Spleen (tissue), 13 donors: ENCODE measurements at places on chromosomes 16 and 17.

DNA sequence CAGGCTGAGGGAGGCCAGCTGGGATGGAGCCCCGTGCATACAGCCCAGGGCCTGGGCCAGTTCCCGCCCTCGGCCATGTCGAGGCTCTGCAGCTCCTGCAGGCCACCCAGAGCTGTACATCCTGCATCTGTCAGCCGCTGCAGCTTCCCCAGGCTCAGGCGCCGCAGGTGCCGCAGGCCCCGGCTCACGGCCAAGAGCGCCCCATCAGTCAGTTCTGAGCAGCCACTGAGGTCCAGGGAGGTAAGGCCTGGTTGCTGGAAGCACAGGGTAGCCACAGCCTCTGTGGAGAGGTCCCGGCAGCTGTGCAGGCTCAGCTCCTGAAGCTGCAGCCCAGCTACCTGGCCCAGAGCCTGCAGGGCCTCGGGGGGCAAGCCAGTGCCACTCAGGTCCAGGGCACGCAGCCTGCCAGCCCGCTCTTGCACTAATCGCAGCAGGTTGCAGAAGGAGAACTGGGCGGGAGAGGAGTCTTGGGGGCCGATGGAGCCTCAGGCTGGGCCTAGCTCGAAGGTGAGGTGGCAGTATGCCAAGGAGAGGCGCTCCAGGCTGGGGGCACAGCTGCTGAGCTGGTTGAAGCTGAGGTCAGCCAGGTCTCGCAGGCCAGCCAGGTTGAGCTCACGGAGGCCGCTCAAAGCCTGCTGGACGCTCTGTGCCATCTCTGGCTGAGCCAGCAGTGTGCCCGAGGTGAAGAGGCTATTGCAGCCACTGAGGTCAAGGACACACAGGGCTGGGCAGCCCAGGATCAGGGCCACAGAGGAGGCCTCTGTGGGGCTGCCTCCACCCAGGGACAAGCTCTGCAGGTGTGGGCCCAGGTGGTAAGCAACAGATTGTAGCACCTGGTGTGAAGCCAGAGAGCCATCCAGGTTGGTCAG is 11.4 kb downstream of the ELMO3 start:
- DNase-seq, result no peak

DNA sequence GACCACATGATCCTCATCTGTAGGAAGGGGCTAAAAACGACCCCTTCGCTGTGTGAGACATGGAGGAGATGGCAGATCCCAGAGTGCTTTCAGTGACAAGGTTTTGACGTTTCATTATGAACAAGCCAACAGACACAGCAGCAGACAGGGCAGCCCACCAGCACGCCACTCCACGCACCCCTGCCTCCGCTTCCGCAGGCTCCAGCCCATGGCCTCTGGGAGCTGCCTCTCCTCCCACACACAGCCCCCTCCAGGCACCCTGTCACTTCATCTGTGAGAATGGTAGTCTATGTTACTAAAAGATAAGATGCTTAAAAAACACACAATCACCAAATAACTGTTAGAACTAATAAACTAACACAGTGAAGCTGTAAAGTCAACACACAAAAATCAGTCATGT is 12.3 kb upstream of the ADCY7 start:
- peak; percentile 56 for DNase-seq

- DNase-seq, result no peak
Measured at GRCh38 chr16:8096211-8096610, 494.1 kb downstream of the TMEM114 start.

GRCh38 chr17:8160741-8161221 is 2.0 kb downstream of the VAMP2 start:
- DNase-seq, result no peak

GRCh38 chr17:30717291-30718098 is 107.0 kb downstream of the CRLF3 start:
- peak; percentile 40 for DNase-seq

GRCh38 chr16:933581-933980 is 37.2 kb downstream of the LMF1 start:
- DNase-seq, result no peak

DNA sequence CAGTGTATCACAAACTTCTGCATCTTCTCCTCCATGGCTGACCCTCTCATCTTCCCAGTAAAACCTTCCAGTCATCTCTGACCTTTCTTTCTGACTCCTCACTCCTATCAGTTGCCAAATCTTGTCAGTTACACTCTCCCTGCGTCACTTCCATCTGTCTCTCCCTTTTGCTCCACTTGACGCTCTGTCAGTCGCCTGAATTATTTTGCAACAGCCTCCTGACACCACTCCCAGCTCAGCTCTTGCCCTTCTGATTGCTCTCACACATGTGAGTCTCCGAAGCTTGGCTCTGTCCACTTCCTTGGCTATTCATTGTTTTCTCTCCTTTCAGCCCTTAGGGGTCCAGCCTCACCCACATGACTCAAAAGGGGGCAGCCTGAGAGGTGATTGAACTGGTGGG is 27.7 kb downstream of the DHRS7C start:
- no peak for DNase-seq

DNA sequence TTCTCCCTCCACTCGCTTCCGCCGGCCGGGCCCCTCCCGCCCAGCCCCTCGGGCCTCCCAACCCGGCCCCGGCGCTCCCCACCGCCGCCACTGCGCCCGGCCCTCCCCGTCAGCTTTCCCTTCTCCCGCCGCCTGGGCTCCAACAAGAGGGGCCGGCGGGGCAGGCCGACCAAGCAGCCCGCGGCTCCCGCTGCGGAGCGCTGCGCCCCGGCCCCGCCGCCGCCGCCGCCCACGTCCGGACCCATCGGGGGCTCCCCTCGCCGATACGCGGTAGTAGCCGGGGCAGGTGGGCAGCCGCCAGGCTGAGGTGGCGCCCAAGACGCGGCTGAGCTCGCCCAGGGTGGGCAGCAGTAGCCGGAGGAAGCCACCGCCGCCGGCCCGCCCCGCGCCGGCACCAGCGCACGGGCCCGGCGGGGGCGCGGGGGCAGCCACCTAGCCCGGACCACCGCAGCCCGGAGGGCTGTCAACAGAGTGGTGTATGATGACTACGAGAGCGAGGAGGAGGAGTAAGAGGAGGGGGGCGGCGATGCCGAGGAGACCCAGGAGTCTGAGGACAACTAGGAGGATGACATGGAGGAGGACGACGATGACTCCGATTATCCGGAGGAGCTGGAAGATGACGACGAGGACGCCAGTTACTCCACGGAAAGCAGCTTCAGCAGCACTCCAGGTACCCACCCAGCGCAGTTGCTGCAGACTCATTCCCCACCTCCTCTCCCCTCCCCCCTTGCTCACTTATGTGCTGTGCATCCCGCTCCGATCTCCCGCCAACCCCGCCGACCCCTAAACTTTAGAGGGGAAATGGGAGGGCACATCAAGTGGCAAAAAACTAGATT is 498 bp downstream of the LRRC37B start:
- no peak for DNase-seq

GRCh38 chr16:86575754-86576557 is 2.4 kb upstream of the FOXL1 start:
- peak; percentile 80 for DNase-seq

- no peak for DNase-seq
Measured at GRCh38 chr17:11324846-11325420, 83.9 kb downstream of the SHISA6 start.

- DNase-seq, result no peak
Measured at GRCh38 chr17:81313776-81314397, 18.8 kb upstream of the SLC38A10 start.

DNA sequence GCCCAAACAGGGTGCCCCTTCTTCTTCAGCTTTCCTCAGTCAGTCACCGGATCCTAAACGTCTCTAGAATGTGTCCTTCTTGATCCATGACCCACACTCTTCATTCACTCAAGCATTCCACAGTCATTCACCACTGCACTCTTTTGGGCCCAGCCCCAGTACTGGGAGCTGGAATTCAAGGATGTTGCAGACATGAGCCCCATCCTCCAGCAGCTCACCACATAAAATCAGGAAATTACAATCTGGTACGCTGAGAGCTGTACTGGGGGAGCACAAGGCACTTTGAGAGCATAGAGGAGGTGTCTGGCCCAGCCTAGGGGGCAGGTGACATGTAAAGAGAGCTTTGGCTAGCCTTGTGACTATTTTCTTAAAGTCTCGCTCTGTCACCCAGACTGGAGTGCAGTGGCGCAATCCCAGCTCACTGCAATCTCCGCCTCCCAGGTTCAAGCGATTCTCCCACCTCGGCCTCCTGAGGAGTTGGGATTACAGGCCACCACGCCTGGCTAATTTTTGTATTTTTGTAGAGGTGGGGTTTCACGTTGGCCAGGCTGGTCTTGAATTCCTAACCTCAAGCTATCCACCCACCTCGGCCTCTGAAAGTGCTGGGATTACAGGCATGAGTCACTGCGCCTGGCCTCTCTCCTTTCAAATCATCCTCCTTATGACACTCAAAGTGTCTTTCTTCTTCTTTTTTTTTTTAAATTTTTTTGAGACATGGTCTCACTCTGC is 18.7 kb downstream of the CES4A start:
- DNase-seq, result no peak

GRCh38 chr17:59757881-59758385 is 50.5 kb downstream of the VMP1 start:
- DNase-seq, result no peak

- peak; percentile 48 for DNase-seq
Measured at GRCh38 chr16:3652373-3653195, 1.9 kb upstream of the DNASE1 start.

DNA sequence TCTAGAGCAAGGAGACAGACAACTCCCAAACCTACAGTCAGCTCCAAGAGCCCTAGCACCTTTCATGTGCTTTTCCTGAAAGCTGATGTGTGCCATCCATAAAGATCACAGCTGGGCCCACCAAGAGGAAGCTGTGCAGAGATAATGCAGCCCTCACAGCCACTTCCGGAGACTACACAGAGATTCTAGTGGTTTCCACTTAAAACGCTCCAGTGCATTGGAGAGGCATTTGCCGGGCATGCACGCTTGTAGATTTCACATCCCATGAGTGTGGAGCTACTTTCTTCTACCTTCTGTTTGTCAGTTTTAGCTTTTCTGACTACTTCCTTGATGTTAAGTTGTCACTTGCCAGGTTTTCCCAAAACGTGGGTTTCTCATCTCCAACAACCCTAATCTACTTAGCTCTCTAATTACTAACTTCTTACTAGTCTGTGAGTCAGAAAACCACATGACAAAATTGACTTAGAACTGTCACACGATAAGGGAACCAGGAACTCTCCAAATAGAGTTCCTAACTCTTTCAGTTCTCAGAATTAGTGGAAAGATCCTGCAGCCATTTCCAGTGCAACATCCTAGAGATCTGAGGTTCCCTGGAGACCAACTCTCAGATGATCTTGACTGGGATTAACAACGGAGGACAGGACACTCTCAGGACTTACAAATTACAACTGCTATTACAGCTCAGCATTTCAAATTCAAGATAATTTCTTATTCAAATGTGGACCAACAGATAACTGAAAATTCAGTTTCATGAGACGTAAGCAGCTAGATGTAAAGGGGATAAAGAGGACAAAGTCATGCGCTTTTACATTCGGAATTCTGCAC is 28.6 kb downstream of the PMP22 start:
- no peak for DNase-seq

- no peak for DNase-seq
Measured at GRCh38 chr17:60248618-60249289, 99.0 kb downstream of the CA4 start.

GRCh38 chr17:48725288-48726064 is 2.5 kb downstream of the PRAC2 start:
- no peak for DNase-seq

DNA sequence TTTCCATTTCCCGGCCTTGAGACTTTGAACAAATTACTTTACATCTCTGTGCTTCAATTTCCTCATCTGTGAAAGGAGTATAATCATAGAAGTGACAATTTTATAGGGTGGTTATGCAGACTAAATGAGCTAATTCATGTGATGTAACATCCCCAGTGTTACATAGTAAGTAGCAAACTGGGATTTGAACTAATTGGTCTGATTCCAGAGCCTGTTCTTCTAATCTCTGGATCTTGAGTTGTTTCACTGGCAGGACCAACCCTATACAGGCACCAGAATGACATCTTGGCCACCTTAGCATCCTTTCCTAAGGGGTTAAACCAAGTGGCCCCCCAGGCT is 77.7 kb downstream of the AATF start:
- no peak for DNase-seq

GRCh38 chr17:80716986-80717719 is 172.5 kb downstream of the RPTOR start:
- DNase-seq, result no peak

DNA sequence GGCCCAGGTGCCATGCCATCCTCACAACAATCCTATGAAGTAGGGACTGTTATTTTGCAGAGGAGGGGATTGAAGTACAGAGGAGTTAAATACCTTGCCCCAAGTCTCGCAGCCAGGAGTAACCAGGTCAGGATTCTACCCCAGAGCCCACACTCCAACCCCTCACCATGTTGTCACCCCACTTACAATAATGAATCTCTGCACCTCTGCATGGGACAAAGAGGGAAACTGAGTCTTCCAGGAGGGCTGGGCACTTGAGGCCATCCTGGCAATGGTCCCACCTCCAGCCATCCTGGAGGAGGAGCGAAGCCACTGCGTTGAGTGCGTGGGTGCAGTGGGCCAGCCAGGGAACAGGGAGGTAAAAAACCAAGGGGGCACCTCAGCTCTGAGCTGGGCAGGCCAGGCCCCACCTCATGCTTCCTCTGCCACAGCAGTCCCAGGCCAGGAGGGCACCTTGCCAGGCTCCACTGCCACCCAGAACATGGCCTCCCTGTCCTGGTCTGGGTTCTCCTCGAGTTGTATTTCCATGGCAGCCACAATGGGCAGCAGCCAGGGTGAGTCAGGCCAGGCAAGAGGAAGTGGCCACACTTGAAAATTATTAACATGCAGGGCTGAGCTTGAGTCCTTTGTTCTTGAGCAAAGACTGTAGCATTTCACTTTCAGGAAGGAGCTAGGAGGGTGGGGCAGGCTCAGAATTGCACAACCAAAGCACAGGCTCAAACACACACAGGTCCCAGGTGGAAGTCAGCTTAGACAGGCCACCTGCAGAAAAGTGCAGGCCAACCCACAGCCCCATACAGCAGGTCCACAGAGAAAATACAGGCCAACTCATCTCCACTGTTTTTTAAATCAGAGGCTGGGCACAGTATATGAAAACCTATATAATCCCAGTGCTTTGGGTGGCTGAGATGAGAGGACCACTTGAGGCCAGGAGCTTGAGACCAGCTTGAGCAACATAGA is 52.1 kb downstream of the CUEDC1 start:
- DNase-seq, result peak; percentile 90

GRCh38 chr17:76585033-76585648 is 519 bp downstream of the ST6GALNAC2 start:
- DNase-seq, result peak; percentile 86

GRCh38 chr17:68035131-68035522 is 408 bp upstream of the KPNA2 start:
- DNase-seq, result peak; percentile 97

GRCh38 chr17:17467720-17468119 is 9.1 kb upstream of the MED9 start:
- DNase-seq, result no peak

- DNase-seq, result no peak
Measured at GRCh38 chr17:8225813-8226535, 15.6 kb upstream of the AURKB start.

DNA sequence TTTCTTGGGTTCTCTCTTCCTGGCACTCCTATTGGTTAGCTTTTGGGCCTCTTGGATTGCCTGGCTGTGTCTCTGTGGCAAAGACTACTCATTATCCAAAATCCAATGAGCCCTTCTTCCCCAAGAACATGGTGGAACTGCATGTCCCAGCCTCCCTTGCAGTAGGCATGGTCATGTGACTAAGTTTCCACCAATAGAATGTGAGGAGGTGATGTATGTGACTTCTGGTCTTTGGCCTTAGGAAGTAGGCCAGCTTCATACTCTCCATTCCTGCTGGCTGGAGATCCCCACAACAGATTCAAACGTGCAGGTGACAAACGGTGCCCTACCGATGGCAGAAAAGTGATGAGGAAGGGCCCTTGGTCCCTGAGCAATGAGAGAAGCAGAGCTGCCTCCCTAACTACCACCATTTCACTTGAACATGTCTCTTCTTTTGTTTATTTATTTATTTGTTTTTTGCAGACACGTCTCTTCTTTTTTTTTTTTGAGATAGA is 17.3 kb upstream of the SPN start:
- no peak for DNase-seq
